ENCODE measurements at places on chromosomes 7 and 10. TPM values are rescaled to one million over a fixed set of nuclear protein-coding genes. Genes with fewer than 3 reads are reported as not detected.

DNA sequence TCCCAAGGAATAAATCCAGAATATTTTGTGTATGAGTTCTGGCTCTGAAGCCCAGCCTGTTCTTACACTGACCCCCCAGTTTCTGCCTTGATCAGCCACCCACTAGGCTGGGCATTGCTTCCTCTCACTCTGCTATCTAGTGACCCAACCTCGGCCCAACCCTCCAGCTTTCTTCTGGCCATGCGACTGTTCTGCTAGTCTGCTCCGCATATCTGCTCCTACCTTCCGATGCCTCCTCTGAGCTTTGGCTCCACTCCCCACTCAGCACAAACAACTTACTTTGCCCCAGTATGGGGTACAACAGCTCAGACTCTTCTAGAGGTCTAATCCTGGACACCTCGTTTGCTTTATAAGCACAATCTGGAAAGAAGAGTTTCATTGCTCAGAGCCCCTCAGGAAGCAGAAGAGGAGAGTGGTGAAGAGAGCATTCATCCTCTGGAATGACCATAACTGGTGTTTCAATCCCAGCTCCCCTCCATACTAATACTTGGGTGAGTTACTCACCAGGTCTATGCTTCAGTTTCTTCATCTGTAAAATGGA, 99.6 kb downstream of the NPSR1 start:
- DNase-seq: no peak
- no peaks in the 10 kb centered on the region for H3K4me1 ChIP-seq
- no peak overlapping the region for H3K27ac ChIP-seq

GRCh38 chr7:72017756-72018155, 394.4 kb downstream of the CALN1 start:
- no peak for DNase-seq
- no peaks in the 10 kb centered on the region for H3K36me3 ChIP-seq
- no peaks in the 10 kb centered on the region for H3K27me3 ChIP-seq
- H3K27ac ChIP-seq: no peak overlapping the region
- H3K4me3 ChIP-seq: no peak overlapping the region

DNA sequence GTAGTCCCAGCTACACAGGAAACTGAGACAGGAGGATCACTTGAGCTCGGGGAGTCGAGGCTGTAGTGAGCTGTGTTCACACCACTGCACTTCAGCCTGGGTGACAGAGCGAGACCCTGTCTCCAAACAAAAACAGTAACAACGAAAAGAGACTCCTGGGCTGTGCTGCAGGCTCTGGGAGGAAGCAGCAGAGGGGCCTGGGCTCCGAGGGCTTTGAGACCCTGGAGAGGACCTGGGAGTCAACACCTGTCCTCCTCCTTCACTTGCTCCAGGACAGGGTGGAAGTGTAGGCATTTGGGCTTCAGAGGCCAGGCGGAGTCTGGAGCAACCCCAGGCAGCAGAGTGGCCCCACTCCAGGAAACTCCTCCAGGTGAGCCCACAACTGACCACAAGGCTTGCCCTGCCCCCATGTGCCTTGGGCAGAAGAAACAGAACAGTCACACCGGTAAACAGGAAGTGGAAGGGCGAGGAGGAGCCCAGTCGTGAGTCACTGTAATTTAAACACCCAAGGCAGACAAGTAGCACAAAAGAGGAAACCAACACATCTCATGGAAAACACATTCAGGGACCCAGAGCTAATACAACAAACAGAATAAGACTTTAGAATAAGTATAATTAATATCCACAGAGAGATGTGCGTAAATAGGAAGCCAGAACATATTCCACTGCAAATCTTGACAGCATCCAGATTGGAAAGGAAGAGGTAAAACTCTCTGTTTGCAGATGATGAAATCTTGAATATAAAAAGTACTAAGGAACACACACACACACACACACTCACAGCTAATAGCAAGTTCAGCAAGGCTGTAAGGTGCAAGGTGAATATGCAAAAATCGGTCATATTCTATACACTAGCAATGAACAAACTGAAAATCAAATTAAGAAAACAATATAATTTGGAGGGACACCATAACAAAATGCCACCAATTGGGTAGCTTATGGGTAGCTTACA, 20.5 kb upstream of the RASGEF1A start:
- H3K27ac ChIP-seq: peak overlapping the region; percentile 66
- H3K27me3 ChIP-seq: peaks cover 4% of the 10 kb centered on the region
- DNase-seq: no peak
- H3K4me1 ChIP-seq: peaks cover 19% of the 10 kb centered on the region
- H3K36me3 ChIP-seq: no peaks in the 10 kb centered on the region

GRCh38 chr7:141788296-141788695, 1.7 kb upstream of the TAS2R5 start:
- H3K4me1 ChIP-seq: peaks cover 4% of the 10 kb centered on the region
- no peak for DNase-seq
- no peak overlapping the region for H3K4me3 ChIP-seq
- peaks cover 20% of the 10 kb centered on the region for H3K36me3 ChIP-seq

GRCh38 chr7:11668727-11669126, 163.3 kb downstream of the THSD7A start:
- no peak overlapping the region for H3K27ac ChIP-seq
- no peaks in the 10 kb centered on the region for H3K4me1 ChIP-seq
- no peak for DNase-seq
- H3K27me3 ChIP-seq: no peaks in the 10 kb centered on the region
- H3K4me3 ChIP-seq: no peak overlapping the region

DNA sequence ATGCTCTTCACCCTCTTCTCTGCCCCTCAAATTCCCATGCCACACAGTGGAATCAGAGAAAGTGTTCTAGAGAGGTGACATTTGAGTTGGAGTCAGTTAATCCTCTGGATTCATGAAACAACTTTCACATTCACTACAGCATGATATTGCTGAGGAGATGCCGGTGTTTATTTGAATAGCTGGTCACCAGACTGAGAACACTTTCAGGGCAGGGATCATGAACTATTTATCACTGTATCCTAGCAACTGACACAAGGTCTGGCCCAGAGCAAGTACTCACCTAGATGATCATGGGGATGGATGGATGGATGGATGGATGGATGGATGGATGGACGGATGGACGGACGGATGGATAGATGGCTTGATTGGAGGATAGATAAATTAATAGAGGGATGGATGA, 116.7 kb upstream of the ZMIZ1 start:
- peaks cover 2% of the 10 kb centered on the region for H3K27me3 ChIP-seq
- peak overlapping the region; percentile 58 for H3K27ac ChIP-seq
- DNase-seq: no peak
- H3K4me3 ChIP-seq: no peak overlapping the region

DNA sequence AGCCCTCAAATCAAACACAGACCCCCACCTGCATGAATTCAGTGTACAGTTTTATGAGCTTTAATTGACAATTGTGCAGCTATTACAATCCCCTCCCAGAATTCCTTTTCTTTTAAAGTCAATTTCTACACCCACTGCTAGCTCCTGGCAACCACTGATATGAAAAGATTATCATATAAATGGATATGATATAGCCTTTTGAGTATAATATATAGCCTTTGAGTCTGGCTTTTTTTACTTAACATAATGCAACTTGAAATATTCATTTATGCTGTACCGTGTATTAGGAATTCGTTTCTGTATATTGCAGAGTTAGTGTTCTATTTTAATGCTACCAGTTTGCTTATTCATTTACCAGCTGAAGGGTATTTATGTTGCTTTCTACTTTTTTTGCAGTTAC, 127.7 kb downstream of the CCSER2 start:
- H3K4me1 ChIP-seq: peaks cover 14% of the 10 kb centered on the region
- H3K27me3 ChIP-seq: no peaks in the 10 kb centered on the region
- no peak for DNase-seq
- H3K36me3 ChIP-seq: peaks cover 67% of the 10 kb centered on the region

GRCh38 chr10:89079961-89080360, 89.4 kb downstream of the FAS start:
- H3K27ac ChIP-seq: no peak overlapping the region
- no peaks in the 10 kb centered on the region for H3K27me3 ChIP-seq
- H3K36me3 ChIP-seq: no peaks in the 10 kb centered on the region

DNA sequence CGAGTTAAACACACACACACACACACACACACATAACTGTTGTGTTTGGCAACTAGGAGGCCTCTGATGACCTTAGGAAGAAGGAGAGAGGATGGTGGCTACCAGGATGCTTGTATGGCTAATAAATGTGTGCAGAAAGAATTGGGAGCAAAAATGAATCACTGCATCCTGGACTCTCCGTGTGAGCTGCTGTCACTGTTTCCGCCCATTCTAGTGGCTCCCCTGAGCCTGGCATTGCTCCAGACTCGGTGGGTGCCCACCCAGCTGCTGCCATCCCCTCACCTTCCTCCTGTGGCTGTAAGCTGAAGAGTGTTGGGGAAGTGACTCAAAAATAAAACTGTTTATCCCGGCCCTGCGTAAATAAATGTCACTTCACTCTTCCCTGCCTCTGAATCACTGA, 149.5 kb upstream of the MINDY3 start:
- H3K4me1 ChIP-seq: no peaks in the 10 kb centered on the region
- H3K27ac ChIP-seq: no peak overlapping the region
- no peaks in the 10 kb centered on the region for H3K36me3 ChIP-seq
- peaks cover 1% of the 10 kb centered on the region for H3K27me3 ChIP-seq
- no peak overlapping the region for H3K4me3 ChIP-seq

GRCh38 chr10:102647443-102648268, 3.4 kb downstream of the TRIM8 start:
- peaks cover 67% of the 10 kb centered on the region for H3K4me1 ChIP-seq
- H3K4me3 ChIP-seq: peak overlapping the region; percentile 92
- H3K36me3 ChIP-seq: peaks cover 3% of the 10 kb centered on the region
- no peak for DNase-seq
- no peaks in the 10 kb centered on the region for H3K27me3 ChIP-seq

DNA sequence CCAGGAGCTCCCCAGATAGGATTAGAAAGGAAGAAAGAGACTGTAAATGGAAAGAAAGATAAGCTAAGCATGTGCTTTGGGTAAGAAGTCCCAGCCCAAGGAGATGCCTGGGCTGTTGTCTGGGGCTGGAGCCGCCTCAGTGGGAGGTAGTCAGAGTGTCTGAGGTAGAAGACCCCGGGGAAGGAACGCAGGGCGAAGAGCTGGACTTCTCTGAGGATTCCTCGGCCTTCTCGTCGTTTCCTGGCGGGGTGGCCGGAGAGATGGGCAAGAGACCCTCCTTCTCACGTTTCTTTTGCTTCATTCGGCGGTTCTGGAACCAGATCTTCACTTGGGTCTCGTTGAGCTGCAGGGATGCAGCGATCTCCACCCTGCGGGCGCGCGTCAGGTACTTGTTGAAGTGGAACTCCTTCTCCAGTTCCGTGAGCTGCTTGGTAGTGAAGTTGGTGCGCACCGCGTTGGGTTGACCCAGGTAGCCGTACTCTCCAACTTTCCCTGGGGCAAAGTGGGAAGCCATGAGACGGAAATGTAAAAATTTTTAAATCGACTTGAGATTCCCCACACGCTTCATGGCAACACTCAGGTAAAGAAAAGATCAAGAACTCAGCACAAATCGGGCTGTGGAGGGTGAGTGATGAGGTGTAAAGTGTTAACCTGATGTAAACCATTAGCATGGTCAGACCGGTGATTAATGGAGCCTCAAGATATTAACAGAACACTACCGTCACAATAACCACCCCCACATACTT, 1.3 kb downstream of the HOXA1 start:
- DNase-seq: no peak
- peak overlapping the region; percentile 43 for H3K27ac ChIP-seq
- peaks cover 9% of the 10 kb centered on the region for H3K36me3 ChIP-seq

DNA sequence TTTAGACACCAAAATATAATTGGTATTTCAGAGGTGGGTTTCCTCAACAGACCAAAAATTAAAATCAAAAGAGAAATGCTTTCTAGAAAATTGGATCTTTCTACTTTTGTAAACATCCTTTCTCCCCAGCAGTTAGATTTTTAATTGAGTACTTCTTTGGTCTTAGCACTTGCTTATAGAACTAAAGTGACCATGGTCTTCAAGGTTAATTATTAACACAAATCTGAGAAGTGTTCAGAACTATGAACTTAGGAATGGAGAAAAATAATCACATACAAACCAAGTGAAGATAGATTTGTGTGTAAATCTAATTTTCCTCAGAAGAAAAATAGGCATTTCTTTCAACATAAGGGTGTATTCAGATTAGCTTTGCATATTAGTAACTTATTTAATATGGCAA, 355.4 kb downstream of the ELMO1 start:
- no peak overlapping the region for H3K27ac ChIP-seq
- peaks cover 5% of the 10 kb centered on the region for H3K4me1 ChIP-seq
- DNase-seq: no peak

DNA sequence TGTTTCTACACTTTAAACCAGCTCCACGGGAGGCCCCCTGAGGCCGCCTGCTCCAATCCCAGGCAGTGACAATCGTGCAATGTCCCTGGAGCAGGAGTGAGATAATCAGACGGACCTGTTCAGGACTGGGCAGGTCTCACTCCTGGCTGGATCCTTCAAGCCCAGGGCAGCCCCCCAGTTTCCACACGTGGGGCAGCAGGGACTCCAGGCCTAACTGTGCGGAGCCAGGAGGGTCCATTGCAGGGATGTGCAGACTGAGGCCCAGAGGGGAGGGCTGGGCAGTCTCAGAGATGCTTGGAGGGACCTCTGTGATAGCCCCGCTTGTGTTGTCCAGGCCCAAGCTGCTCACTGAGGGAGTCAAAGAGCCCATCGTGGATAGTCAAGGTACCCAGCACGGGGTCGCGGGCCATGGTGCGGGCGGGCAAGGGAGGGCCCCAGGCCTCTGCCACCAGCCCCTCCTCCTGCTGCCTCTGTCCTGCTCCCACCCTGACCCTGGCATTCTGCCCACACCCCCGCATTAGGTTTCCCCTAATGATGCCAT, 110.5 kb upstream of the KCTD7 start:
- DNase-seq: no peak
- no peaks in the 10 kb centered on the region for H3K36me3 ChIP-seq
- no peak overlapping the region for H3K4me3 ChIP-seq
- peaks cover 13% of the 10 kb centered on the region for H3K4me1 ChIP-seq
- no peak overlapping the region for H3K27ac ChIP-seq

GRCh38 chr7:2764621-2765020, 76.6 kb downstream of the AMZ1 start:
- no peaks in the 10 kb centered on the region for H3K27me3 ChIP-seq
- peaks cover 17% of the 10 kb centered on the region for H3K4me1 ChIP-seq
- H3K4me3 ChIP-seq: no peak overlapping the region
- no peak overlapping the region for H3K27ac ChIP-seq

GRCh38 chr7:4010061-4010605, 672.0 kb upstream of the FOXK1 start:
- H3K27me3 ChIP-seq: peaks cover 8% of the 10 kb centered on the region
- no peaks in the 10 kb centered on the region for H3K36me3 ChIP-seq
- no peak for DNase-seq
- no peak overlapping the region for H3K27ac ChIP-seq

GRCh38 chr7:15648461-15648961, 38.0 kb downstream of the MEOX2 start:
- no peaks in the 10 kb centered on the region for H3K4me1 ChIP-seq
- no peak overlapping the region for H3K4me3 ChIP-seq
- H3K27me3 ChIP-seq: no peaks in the 10 kb centered on the region
- H3K36me3 ChIP-seq: no peaks in the 10 kb centered on the region
- DNase-seq: no peak

- no peak for DNase-seq
- H3K4me1 ChIP-seq: no peaks in the 10 kb centered on the region
- H3K27ac ChIP-seq: no peak overlapping the region
- no peak overlapping the region for H3K4me3 ChIP-seq
- H3K36me3 ChIP-seq: no peaks in the 10 kb centered on the region
Observed at GRCh38 chr10:34710391-34710751, 104.7 kb downstream of the PARD3 start.

COL17A1 gene
- not detected for total RNA-seq

LDB1 gene
- 156 TPM for total RNA-seq

ZNF277 gene
- 40.0 TPM for total RNA-seq

SEMA3D gene
- not detected for total RNA-seq

C10orf71 gene
- total RNA-seq: not detected

GPR158 gene
- total RNA-seq: not detected

CCL24 gene
- total RNA-seq: not detected

FZD1 gene
- total RNA-seq: not detected

All from naive thymus-derived CD8-positive, alpha-beta T cell (primary cell).